ENCODE measurements at places on chromosomes 11 and 22.

DNA sequence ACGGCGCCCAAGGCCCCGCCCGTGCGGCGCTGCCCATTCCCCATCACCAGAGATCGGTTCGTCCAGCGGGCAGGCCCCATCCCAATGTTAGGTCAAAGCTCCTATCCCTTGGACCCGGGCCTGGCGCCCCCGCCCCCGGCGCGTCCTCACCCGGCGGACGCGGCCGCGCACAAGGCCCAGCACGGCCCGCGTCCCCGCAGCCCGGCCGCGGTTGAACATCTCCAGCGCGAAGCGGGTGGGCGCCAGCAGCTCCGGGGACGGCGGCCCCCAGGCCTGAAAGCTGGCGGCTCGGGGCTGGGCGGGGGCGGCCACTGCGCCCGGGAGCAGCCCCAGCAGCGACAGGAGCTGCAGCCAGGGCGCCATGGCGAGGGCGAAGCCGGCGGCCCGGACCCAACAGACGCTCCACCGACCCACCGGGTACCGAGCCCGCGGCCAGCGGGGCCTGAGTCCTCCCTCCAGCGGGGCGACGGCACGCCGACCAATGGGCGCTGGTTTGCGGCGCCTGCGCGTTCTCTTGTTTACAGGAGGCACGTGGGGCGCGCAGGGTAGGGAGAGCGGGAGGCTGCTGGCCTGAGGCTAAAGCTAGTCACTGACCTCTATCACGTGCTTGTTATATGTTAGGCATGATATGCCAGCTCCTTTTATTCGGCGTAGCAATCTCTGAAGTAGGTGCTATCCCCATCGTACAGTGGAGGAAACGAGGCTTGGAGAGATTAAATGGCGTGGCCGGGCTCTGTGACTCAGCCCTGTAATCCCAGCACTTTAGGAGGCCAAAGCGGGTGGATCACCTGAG lies at the start of gene CTSF:
Gene CTSF, minus strand, starts transcription at position 483 of the 793 bp plus-strand sequence. Its CDS starts 120 bp downstream, at position 363.
- peak; percentile 69 for DNase-seq

- DNase-seq = no peak
Observed at GRCh38 chr22:27980424-27981148, 61.5 kb upstream of the PITPNB start.

- DNase-seq = peak; percentile 28
Observed at GRCh38 chr11:118353084-118353710, 6.2 kb upstream of the UBE4A start.

GRCh38 chr11:12764187-12764914 lies 90.1 kb downstream of the TEAD1 start:
- DNase-seq = no peak

DNA sequence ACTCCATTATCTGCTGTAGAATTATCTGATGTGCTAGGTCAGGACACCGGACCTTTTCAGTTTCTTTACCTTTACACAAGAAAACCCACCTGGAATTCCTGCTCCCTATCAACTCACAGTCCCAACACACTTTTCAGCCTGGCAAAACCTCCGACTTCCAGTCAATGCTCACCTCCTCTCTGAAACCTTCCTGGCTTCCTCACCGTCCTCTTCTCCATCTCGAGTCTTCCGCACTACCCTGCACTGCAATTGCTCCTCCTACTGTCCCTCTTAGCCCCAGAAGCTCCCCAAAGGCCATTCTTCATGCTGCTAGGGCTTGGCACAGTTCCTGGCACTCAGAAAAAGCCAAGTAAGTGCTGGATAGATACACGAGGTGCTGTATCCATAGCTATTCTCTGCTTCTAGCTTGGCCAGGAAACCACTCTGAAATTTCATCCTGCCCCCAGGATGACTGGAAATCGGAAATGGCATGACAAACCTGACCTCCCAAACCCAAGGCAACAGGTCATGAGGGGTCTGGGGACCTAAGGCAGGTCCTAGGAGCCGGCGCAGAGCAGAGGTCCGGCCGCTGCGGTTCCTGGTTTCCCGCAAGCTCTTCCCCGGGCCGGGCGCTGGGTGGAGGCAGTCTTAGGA lies 702 bp downstream of the SYN3 start:
- no peak for DNase-seq

GRCh38 chr11:94755494-94755893 lies 12.7 kb upstream of the AMOTL1 start:
- DNase-seq = no peak

DNA sequence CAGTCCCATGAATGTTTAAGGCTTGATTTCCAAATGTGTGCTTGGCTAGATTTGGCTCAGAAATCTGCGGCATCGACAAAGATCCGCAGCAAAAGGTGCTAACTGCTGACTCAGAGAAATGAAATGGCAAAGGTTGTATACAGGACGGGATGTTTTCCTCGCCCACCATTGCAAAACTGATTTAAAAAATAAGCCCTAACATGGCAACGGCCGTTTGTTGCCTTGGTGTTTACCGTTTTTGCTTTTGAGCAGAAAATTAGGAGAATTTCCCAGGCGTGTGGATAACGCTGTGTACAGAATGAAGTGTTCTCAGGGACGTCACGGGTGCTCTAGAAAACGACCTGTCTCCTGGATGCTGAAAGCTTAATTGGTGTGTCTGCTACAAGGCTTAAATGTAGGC lies 70.2 kb downstream of the ARHGAP8 start:
- DNase-seq = no peak

DNA sequence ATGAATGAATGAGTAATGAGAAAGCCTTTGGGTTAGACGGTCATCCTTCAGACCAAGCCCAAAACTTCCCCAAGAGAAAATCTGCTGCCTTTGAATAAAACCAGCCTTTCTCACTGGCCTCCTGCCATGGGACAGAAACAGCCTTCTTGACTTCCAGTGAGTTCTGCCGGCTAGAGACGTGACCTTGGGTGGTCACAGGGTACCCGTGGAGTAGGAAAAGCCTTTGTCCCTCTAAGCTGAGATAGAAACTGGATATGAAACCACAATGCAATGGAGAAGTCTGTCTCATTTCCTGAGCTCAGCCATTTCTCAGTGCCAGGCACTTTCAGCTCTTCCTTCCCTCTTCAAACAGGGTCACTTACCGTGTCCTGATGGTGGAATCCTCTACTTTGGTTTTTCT lies 21.2 kb upstream of the YWHAH start:
- DNase-seq = no peak

DNA sequence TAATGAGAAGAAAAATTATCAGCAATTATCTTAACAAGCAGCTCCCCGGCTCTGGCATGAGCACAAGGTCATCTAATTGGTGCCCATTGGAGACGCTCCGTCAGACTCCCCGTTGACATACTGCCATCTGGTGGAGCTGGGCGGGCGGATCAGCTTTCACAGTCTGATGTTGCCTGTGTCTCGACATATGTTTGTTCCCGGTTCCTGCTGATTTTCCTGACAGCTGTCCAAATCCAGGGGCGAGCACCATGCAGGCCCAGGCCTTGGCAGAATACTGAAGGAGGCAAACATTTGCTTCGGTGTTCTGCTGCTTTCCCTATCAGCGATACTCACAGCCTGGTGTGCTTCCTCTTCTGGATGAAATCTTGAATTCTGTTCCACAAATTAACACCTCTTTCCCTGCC lies 43.8 kb upstream of the BARX2 start:
- peak; percentile 74 for DNase-seq

GRCh38 chr22:21714059-21714770 lies 21.4 kb downstream of the YPEL1 start:
- DNase-seq = no peak

- no peak for DNase-seq
Observed at GRCh38 chr22:44459041-44459440, 39.0 kb downstream of the RTL6 start.

DNA sequence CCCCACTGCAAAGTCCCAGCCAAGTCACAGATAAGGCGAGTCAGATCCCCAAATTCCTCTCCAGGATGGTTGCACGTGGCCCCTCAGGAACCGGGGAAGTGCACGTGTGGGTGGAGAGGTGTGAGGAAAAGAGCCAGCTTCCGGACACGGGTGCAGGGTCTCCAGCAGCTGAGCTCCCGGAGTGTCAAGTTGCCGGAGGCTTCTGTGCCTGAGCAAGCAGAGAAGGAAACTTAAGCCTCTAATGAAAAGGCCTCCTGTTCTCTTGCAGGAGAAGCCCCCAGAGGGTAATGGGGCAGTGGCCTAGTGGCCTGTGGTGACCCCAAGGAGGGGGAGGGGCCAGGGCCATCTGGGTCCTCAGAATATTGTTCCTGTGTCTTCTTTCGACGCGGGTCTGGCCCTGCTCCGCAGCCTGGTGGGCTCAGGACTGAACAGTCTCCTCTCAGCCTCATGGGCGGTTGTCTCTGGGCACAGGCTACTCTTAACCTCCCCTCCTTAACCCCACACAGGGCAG lies 147.9 kb downstream of the FEZ1 start:
- no peak for DNase-seq

- DNase-seq = no peak
Observed at GRCh38 chr11:115197433-115197832, 306.8 kb downstream of the CADM1 start.

- no peak for DNase-seq
Observed at GRCh38 chr22:46079861-46080821, 70.2 kb upstream of the PPARA start.

GRCh38 chr22:38987171-38987895 lies 5.2 kb downstream of the APOBEC3B start:
- no peak for DNase-seq

- DNase-seq = no peak
Observed at GRCh38 chr11:76131671-76132631, 74.4 kb downstream of the WNT11 start.

GRCh38 chr11:44536788-44537516 lies 28.5 kb upstream of the CD82 start:
- no peak for DNase-seq

GRCh38 chr11:11089805-11090204 lies 232.0 kb upstream of the ZBED5 start:
- DNase-seq = no peak

DNA sequence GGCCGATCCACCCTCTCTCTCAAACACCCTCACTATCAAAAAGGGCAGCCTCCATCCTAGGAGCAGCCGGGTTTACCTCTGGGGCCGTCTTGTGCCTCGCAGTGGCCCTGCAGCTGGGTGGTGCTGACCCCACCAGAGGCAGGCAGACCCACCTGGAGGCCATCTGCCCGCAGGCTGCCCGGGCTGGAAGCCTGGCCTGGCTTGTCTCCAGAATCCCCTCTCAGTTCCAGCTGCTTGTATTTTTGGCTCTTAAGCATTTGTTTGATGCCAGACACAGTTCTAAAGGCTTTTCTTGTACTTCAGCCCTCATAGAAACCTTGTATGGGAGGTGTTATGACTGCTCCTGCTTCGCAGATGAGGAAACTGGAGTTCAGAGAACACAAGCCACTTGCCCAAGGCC lies 4.2 kb upstream of the NFAM1 start:
- DNase-seq = no peak

GRCh38 chr11:9758637-9759518 lies 95.0 kb downstream of the SWAP70 start:
- DNase-seq = peak; percentile 85

GRCh38 chr11:83691451-83691950 lies 405.3 kb upstream of the CCDC90B start:
- DNase-seq = peak; percentile 53

DNA sequence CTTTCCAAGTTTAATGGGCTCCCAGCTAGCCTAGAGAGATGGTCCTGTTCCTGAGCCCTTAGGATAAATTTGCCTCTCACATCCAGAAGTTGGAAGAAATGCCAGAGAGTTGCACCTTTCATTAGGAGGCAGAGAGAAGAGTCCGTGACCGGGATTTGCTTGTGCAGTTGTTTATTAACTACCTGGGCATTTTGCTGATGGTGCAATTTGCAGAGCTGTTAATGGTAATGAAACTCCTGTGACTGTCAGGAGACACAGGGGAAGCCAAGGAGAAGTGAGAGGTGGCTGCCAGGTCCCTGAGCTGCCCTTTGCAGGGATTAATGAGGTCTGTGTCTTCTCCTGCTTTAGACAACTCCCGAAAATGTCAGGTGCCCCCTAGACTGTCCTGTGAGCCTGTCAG lies 69.1 kb upstream of the B3GAT1 start:
- no peak for DNase-seq

DNA sequence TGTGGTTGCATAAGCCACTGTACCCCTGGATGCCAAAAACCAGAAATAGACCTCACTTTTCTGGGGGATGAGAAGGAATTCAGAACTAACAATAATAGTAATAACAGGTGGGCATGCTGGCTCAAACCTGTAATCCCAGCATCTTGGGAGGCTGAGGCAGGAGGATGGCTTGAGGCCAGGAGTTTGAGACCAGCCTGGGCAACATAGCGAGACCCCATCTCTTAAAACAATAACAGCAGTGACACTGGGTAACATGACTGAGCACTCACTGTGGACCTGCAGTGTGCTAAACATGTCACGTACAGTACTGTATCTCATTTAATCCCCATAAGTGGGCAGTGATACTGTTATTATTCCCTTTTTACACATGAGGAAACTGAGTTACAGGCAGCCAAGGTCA lies 10.0 kb downstream of the FLRT1 start:
- no peak for DNase-seq

DNA sequence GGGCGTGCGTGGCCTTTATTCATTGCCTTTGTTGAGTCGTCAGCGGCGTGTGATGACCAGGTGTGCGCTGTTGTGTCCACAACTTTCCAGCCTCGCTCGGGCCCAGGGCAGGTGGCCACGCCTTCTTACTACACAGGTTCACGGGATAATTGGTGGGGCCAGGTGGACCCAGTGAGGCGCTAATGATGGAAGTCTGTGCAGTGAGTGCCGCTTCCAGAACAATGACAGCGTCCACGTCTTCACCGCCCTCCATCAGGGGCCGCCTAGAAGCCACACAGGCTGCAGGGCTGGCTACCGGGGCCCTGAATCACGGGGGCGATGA lies 1197.3 kb downstream of the BRD1 start:
- no peak for DNase-seq

GRCh38 chr11:15800111-15800800 lies 556.1 kb downstream of the SOX6 start:
- peak; percentile 91 for DNase-seq

DNA sequence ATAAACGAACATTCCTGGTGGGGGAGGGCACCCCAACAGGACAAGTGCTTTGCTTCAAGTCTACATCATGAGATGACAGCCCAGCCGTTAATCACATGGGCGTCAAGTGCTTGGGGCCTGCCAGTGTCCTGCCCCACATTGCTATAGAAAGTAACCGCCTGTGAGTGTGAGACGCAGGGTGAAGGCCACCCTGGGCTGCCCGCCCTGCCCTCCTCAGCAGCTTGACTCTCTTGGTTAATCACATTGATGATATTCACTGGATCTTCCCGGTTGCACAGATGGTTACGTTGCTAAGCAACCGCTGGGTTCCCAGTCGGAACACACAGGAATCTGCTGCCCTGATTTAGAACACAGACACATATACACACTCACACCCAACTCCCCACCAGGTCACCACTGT lies 79.3 kb downstream of the CTTN start:
- DNase-seq = no peak

DNA sequence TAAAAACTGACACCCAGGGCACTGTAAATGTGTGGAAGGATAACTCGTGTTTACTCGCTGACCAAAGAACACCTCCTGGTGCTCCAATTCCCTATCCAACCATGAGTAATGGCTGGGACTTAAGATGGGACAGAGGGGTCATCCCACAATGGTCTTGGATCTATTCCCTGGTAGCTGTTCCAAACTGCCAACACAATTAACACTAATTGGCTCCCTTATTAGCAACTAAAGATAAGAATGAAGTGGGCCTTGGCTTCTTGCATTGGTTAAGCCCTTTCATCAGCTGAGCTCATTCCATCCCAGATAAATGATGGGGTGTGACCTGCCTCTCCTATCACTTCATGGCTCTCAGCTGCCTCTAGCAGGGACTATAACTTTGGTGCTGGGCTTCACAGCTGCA lies 1.5 kb upstream of the SIK3 start:
- DNase-seq = no peak

- peak; percentile 92 for DNase-seq
Observed at GRCh38 chr11:28146123-28146751, 38.0 kb downstream of the METTL15 start.

- DNase-seq = peak; percentile 65
Observed at GRCh38 chr11:2420502-2421225, 20.1 kb downstream of the TSSC4 start.

GRCh38 chr11:22780952-22781593 lies 48.5 kb downstream of the SVIP start:
- no peak for DNase-seq
